HT1080 (cell line): ENCODE measurements at places on chromosomes 4 and X. TPM values are rescaled to one million over a fixed set of nuclear protein-coding genes. Genes with fewer than 3 reads are reported as not detected.

GRCh38 chr4:8104491-8105305 is 53.9 kb downstream of the ABLIM2 start:
- DNase-seq = no peak

DNA sequence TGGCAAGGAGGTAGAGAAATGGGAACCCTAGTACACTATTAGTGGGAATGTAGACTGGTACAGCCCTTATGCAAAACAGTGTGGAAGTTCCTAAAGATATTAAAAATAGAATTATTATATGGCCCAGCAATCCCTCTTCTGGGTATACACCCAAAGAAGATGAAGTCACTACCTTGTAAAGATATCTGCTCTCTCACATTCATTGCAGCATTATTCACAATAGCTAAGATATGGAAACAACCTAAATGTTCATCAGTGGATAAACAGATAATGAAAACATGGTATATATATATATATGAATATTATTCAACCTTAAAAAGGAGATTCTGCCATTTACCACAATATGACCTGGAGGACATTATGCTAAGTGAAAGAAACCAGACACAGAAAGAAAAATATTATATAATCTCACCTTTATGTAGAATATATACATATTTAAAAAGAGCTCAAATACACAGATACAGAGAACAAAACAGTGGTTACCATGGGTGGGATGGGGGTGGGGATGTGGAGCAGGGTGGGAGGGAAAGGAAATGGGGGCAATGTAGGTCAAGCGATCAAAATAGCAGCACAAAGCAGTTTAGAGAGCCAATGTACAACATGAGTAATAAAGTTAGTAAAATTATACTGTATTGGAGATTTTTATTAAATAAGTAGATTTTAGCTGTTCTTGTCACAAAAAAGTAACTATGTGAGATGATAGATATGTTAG is 138.6 kb downstream of the SPRY1 start:
- DNase-seq = no peak

- no peak for DNase-seq
Measured at GRCh38 chrX:128717635-128718578, 665.7 kb upstream of the ACTRT1 start.

GRCh38 chr4:168637872-168638756 is 141.3 kb downstream of the PALLD start:
- no peak for DNase-seq

GRCh38 chr4:83248486-83248885 is 36.1 kb downstream of the COQ2 start:
- peak; percentile 29 for DNase-seq

PAGE3 gene
- total RNA-seq = not detected in 2 replicates
